Mammary epithelial cell (primary cell): ENCODE measurements at places on chromosomes 1 and 21.

GRCh38 chr1:214570442-214570841, 19.0 kb upstream of the PTPN14 start:
- DNase-seq, result peak; percentile 81

- no peak for DNase-seq
Measured at GRCh38 chr1:157107702-157108101, 8.1 kb upstream of the ETV3L start.

DNA sequence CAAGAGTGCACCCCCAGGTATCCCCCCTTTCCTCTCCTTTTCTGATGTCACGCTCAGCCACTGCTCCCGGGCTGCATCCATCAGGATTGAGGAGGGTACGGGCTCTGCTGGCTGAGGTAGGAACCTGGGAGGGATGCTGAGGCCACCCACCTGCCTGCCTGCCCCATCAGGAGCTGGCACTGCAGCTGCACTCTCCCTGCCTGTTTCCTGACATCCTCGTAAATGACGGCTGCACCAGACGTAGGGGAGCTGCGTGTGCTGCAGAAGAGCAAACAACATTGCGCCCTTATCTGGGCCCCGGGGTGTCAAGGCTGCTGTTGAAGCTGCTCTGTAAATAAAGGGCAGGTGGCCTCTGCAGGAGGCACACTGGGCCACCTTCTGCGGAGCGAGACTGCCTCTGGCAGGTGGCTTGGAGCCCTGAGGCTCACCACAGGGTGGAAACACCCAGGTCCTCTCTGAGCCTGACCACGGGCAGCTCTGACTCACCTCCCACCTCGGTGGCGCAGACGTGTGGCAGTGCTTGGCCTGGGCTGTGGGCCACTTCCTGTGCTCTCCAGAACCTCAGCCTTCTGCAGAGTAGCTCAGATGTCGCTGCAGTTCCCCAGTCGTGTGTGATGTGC, 30.9 kb downstream of the SNAP47 start:
- peak; percentile 39 for DNase-seq

GRCh38 chr1:24606621-24607020, 36.5 kb upstream of the SRRM1 start:
- DNase-seq, result no peak

DNA sequence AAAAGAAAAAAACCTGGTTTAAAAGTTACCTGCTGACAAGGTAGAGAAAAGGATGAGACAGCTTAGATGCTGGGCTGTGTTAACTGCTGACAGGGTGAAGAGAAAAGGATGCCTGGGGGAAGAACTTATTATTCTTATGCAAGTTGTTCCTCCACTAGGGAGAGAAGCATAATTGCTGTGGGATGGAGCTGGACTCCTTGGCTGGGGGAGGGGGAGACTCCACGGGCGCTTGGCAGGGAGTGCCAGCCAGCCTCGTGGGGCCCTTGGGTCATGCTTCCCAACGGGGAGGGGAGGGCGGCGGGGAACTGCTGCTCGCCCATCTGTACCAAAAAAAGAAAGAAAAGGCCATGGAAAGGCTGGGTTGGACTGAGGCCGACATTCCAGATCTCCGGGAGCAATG, 47.2 kb downstream of the SYCP1 start:
- no peak for DNase-seq

DNA sequence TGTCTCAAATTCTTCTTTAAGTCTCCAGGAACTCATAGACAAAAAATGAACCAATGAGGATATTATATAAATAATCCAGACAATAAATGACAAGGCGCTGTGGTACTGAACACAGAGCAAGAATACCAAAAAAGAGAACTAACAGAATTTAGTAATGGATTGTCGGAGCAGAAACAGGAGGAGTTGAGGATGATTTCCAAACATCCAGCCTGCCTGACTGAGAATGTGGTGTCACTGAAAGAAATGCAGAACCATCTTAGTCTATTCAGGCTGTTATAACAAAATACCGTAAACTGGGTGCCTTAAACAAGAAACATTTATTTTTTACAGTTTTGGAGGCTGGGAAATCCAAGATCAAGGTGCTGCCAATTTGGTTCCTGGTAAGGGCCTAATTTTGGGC, 79.7 kb downstream of the RGS2 start:
- DNase-seq, result no peak

- peak; percentile 91 for DNase-seq
Measured at GRCh38 chr1:243501002-243501401, 245.2 kb downstream of the SDCCAG8 start.

GRCh38 chr1:68384321-68384813, 65.4 kb downstream of the RPE65 start:
- peak; percentile 98 for DNase-seq

DNA sequence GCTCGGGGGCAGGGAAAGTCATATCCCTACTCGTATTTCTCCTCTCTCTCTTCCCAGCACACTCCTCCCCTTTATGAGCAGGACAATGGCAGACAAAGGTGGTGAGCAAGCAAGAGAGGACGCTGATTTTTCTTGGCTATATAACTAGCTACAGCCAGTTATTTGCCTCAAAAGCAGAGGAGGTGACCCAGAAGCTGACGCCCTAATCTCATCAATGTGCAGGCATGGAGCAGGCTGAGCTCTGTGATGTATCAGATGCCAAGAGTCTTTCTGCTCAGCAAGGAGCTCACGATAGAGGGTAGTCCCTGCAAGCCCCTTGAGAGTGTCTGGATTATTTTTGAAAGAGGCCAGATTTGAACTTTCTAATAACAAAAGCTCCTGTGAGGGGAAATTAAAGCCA, 75.5 kb downstream of the ASTN1 start:
- DNase-seq, result no peak

GRCh38 chr1:67584938-67585337, 100.1 kb upstream of the GADD45A start:
- no peak for DNase-seq

GRCh38 chr1:5109633-5110032, 455.2 kb downstream of the AJAP1 start:
- no peak for DNase-seq
